ENCODE measurements at places on chromosomes 7 and 10.

- peak; percentile 42 for DNase-seq
Measured at GRCh38 chr7:70325509-70326101, 727.3 kb downstream of the AUTS2 start.

- no peak for DNase-seq
Measured at GRCh38 chr7:2710286-2710655, 22.3 kb downstream of the AMZ1 start.

- no peak for DNase-seq
Measured at GRCh38 chr10:95545981-95546380, 15.2 kb downstream of the SORBS1 start.

- DNase-seq = no peak
Measured at GRCh38 chr7:155509725-155510551, 36.4 kb downstream of the CNPY1 start.

GRCh38 chr7:69749372-69749979 lies 151.2 kb downstream of the AUTS2 start:
- DNase-seq = no peak

GRCh38 chr10:88027570-88027969 lies 164.1 kb downstream of the PTEN start:
- DNase-seq = no peak

DNA sequence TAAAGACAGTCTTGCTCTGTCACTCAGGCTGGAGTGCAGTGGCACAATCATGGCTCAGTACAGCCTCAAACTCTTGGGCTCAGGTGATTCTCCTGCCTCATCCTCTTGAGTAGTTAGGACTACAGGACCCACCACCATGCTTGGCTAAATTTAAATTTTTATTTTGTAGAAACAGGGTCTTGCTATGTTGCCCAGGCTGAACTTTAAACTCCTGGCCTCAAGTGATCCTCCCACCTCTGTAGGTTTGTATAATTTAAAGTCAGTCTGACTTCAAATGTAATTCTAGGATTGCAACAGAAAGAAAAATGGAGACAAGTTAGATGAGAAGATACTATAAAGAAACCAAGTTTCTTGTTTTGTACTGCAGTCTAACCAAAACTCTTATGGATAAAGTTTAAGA lies 11.5 kb downstream of the TMEM60 start:
- no peak for DNase-seq

- DNase-seq = no peak
Measured at GRCh38 chr10:43340619-43341018, 30.8 kb upstream of the FXYD4 start.

- no peak for DNase-seq
Measured at GRCh38 chr10:119026301-119027110, 3.0 kb upstream of the NANOS1 start.

DNA sequence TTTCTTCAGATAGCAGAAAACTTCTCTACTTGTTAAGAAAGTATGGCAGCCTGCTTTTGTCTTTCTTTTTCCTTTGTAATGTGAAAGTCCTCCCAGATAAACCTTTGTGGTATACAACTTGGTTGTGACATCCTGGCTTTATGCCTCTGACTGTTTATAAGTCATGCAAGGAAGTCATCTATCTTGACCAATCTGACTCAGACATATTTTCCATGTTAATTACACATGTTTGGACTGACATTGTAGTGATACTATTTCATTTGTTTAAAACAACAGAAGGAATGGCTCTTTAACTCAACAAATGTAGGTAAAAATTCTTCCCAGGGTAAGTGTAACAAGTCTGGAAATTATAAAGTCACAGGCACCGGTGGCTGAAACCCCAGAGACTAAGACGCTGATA lies 341.6 kb upstream of the MEOX2 start:
- peak; percentile 74 for DNase-seq

DNA sequence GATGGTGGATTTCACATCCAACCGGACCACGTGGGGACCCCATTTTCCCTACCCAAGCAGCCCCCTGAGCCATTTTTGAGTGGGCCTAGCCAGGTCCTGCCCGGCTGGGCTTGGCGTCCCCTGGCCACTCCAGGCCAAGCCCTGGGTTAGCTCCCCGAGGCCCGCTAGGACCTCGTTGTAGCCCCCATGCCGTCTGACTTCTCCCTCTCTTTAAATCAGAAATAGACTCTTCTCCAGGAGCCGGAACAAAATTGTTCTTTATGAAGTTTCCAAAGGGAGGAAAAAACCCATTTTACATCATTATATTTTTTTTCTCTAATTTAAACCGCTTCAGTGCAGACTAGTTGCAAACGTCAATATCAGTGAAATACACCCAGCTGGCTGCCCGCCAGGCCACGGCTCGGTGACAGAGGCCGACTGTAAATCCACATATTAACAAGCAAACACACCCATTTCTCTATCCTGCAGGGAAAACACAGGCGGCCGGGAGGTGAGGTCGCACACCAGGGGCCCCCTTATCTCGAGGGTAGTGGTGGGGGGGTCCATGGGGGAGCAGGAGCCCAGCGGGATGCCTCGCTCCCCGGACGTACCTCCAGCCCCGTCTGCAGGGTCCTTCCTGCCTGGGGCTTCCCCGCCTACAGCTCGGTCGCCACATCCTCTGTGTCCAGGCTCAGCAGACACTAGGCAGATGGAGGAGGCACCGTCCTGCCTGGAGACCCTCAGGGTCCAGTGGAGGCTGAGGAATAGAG lies 72.7 kb downstream of the ELFN1 start:
- DNase-seq = no peak

DNA sequence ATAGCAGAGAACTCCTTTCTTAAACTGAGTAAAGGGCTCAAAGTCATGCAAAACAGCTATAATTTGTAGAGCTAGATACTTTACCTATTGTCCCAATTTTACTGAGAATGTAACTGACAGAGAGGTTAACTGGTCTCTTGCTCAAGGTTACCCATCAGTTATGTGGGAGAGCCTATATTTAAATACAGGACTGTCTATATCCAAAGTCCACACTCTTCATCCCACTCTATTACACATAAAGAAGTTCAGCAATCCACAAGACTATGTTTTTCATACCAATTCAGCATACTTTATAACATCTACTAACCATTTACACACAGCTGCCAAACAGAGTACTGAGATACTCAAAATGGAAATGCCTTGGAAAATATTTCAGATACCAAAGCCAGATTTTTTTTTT lies 100.2 kb downstream of the MICU1 start:
- DNase-seq = no peak

GRCh38 chr7:96040250-96040772 lies 268.0 kb downstream of the DYNC1I1 start:
- DNase-seq = no peak

GRCh38 chr10:28307267-28307666 lies 4.4 kb upstream of the MPP7 start:
- no peak for DNase-seq

GRCh38 chr7:149818536-149818840 lies 19.7 kb upstream of the ZNF862 start:
- no peak for DNase-seq

GRCh38 chr10:677038-677437 lies 12.4 kb downstream of the DIP2C start:
- DNase-seq = no peak

- DNase-seq = no peak
Measured at GRCh38 chr10:98470850-98471249, 24.1 kb upstream of the HPS1 start.

DNA sequence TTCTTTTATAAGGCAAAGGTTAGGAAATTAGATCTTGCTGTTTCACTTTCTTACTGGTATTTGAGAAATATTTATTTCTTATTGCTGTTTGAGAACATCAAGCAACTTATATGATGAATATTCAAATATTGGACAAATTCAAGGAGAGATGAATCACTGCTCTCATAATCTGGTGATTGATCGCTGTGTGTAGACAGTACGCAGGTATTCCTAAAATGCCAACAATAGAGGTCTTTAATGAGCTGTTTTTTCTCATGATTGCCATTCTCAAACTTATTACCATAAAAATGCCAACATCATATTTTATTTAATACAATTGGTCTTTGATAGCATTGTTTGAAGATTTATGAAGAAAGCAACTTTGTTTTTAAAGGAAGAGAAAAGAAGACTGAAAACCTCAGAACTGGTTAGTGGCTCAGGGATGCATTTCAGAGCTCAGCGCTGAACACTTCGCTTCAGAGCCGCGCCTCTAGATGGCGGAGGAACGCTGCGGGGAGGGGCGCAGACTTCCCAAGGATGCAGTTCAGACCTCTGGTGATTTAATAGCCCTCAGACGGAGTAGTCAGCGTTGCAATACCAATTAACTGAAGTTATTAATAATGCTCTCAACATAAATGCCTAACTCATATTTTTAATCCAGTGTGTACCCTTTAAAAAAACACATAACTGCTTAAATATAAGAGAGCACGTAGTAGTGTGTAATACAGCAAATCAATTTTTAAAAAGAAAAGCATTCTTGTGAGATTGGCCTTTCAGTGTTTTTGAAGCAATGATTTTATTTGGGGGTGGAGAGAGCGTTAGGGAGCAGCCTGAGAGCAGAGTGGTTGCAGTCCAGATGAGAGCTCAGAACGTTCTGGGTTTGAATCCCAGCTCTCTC lies 38.5 kb upstream of the STEAP4 start:
- no peak for DNase-seq

- no peak for DNase-seq
Measured at GRCh38 chr10:21493784-21494183, 31.7 kb downstream of the SKIDA1 start.

DNA sequence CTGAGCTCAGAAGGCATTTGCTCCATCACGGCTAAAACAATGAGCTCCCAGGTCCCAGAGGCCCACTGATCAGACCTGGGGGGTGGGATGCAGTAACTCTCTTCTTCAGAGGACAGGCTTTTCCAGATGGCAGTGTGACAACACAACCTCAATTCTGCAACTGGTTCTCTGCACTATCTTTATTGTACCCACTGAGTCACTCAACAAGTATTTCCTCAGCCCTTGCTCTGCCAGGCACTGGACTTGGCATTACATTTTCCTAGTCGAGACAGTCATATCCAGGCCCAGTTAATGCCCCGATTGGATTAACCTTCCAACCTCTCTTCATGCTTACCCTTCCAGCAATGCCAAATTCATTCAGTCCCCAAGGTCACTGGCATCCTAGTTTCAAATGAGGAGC lies 72.6 kb downstream of the JAZF1 start:
- no peak for DNase-seq

DNA sequence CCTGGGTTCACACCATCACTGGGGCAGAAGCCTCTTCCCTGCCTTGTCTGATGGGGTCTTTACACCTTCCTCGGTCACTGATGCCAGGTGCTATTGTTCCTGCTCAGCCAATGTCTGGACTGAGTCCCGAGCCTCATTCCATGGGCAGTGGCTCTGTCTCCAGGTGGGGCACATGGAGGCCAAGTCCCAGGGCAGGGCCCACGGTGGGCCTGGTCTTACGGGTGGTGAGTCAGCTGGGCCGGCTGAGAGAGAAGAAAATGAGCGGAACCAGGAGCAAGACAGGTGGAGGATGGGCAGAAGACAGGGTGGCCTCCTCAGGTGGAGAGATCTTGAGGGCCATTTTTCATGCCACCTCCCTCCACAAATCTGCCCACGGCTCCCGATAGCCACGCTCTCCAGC lies 131.7 kb upstream of the FAM20C start:
- DNase-seq = no peak

GRCh38 chr7:17994079-17994850 lies 33.4 kb downstream of the PRPS1L1 start:
- no peak for DNase-seq

DNA sequence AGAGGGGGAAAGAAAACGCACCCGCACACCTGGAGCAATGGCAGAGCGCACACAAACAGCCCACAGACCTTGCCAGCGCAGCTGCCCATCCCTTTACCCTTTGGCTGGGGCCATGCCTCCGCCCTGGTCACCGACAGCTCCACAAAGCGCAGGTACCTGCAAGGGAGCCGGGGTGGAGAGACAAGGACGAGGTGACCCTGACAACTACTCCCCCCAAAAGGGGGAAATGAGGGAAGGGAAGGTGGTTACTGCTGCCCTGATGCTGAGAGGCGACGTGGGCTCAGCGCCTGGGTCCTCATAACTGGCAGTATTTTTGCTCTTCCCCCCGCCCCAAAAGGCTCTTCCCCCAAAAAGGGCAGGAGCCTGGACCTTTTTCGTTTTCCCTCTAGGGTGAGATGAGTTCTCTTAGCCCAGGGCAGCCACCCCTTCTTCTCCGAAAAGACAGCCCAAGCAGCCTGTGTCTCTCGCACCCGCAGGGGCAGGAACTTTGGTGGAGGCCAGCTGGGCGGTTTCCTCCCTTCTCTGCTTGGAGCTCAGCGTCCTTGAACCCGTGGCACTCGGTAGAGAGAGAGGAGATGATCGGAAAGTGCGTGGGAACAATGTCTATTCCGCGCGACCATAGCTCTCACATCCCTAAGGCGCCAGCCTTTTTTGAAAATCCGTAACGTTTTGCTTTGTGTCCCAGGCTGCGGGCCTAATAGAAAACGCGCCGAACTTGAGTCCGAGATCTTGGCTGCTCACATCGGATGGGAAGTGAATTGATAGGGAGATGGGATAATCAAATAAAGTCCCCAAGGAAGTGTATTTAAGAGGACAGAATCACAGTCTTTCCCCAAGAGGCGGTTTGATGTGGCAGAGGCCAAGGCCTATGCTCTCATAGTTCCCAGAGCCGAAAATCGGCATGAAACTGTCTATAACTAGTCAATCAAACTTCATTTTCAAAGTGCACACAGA lies 1.0 kb downstream of the NKX2-3 start:
- no peak for DNase-seq

GRCh38 chr7:8923164-8923806 lies 489.9 kb downstream of the NXPH1 start:
- no peak for DNase-seq

- no peak for DNase-seq
Measured at GRCh38 chr7:157612664-157613561, 276.1 kb downstream of the DNAJB6 start.

DNA sequence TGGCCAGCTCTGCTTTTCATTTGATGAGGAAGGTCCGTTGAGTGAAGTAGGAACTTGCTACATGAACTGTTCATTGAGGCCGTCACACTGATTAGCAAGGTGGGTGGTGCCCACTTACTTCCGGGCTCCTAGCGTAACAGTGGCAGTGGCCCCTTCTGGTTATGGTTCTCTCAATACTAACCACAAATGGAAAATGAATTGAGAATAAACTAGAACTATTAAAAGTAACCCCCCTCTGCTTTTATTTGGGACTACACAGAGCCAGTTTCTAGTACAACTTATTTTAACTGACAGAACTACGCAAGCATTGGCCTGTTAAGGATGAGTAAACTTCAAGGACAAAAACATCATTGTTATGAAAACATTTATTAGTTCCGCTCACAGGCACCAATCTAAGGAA lies 519.1 kb downstream of the INHBA start:
- DNase-seq = no peak

DNA sequence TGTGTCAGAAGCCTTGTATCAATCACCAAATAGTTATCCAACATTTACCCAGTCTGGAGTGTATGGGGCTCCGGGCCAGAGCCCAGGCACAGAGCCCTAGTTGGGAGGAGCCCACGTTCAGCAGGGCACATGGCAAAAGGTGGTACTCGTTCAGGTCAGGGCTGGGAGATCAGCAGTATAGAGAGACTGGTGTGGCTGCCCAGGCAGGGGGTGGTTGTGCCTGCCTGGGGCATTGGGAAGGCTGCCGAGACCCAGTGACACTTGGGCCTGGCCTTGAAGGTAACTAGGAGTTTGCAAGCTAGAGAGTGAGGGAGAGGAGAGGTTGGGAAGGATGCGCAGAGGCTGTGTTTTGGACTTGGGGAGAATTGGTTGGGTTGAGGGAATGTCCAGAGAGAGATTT lies 48.9 kb upstream of the IGFBP3 start:
- DNase-seq = no peak

Data from fibroblast of skin of left biceps (primary cell).